PC-3 (cell line): ENCODE measurements at places on chromosomes 5 and 9.

- H3K4me3 ChIP-seq: peak overlapping the region; percentile 91
- H3K4me1 ChIP-seq: peaks cover 16% of the 10 kb centered on the region
- no peaks in the 10 kb centered on the region; the same call in 1 of the 2 replicates for H3K36me3 ChIP-seq
- no peak for DNase-seq
- H3K27me3 ChIP-seq: no peaks in the 10 kb centered on the region
Observed at GRCh38 chr9:35605351-35606137, 482 bp downstream of the TESK1 start.

- H3K4me1 ChIP-seq: peaks cover 31% of the 10 kb centered on the region
- no peaks in the 10 kb centered on the region for H3K36me3 ChIP-seq
- H3K4me3 ChIP-seq: peak overlapping the region; percentile 22; the same call in 1 of the 2 replicates
- no peak for DNase-seq
- H3K27me3 ChIP-seq: no peaks in the 10 kb centered on the region
Observed at GRCh38 chr5:175377816-175378215, 66.2 kb downstream of the DRD1 start.

DNA sequence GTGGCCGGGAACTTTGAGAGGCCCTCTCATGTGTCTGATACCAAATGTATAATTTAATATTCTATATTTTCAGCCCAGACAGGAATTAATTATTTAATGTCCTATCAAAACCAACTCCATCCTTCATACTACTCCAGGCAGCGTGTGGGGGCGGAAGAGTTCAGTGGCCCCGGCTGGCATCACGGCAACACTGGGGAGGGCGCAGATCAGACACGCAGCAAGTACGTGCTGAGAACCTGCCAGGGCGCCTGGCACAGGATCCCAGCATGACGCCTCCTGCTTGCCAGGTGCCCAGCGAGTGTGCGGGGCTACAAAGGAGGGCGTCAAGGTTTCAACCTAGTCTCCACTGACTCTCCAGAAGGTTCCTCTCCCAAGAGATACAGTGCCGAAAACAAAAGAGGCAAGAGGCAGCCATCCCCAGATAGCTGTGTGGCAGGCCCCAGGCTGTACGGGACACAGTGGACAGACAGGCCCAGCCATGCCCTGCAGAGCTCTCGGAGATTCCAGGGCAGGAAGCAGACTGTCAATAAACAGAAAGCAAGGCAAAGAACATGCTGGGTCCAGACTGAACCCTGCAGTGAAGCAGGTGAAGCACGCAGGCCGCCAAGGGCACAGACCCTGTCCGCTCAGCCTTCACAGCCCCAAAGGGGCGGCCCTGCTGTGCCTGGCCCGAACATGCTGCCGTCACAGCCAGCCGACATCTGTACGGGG lies 110.3 kb downstream of the VAV2 start:
- DNase-seq: no peak
- no peaks in the 10 kb centered on the region for H3K4me1 ChIP-seq
- no peak overlapping the region for H3K4me3 ChIP-seq
- H3K27ac ChIP-seq: no peak overlapping the region
- no peaks in the 10 kb centered on the region for H3K27me3 ChIP-seq

GRCh38 chr5:171367424-171368370 lies 20.0 kb upstream of the NPM1 start:
- no peak overlapping the region for H3K4me3 ChIP-seq
- no peaks in the 10 kb centered on the region; the same call in 1 of the 2 replicates for H3K27me3 ChIP-seq
- H3K4me1 ChIP-seq: no peaks in the 10 kb centered on the region

DNA sequence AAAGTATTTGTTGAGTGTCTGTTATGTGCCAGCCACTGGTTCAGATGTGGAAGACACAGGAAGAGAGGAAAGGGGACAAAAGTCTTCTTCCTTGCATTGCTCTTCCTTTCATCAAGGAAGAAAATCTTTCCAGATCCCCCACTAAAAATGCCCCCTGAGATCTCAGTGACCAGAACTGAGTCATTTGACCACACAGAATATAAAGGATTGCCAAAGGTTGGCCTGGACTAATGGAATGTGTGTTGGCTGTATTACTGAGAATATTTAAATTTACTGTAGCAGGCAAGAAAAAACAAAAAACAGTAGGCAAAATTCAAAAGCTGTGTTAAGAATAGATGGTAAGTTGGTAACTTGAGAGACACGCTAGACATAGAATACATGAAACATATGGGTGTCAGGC lies 10.0 kb upstream of the SEPTIN8 start:
- H3K36me3 ChIP-seq: no peaks in the 10 kb centered on the region
- H3K27me3 ChIP-seq: no peaks in the 10 kb centered on the region
- no peak overlapping the region for H3K27ac ChIP-seq
- H3K4me1 ChIP-seq: peaks cover 5% of the 10 kb centered on the region; the same call in 1 of the 2 replicates

GRCh38 chr9:15529566-15530324 lies 19.0 kb upstream of the PSIP1 start:
- H3K27me3 ChIP-seq: no peaks in the 10 kb centered on the region
- no peak overlapping the region for H3K4me3 ChIP-seq
- H3K36me3 ChIP-seq: no peaks in the 10 kb centered on the region; the same call in 1 of the 2 replicates
- H3K4me1 ChIP-seq: no peaks in the 10 kb centered on the region
